ENCODE measurements at places on chromosomes 4 and X.

GRCh38 chrX:42825201-42825600 is 47.2 kb upstream of the PPP1R2C start:
- no peak for DNase-seq

- DNase-seq = no peak
Observed at GRCh38 chr4:39970671-39971640, 6.8 kb downstream of the PDS5A start.

GRCh38 chr4:5448221-5448620 is 260.1 kb downstream of the EVC2 start:
- no peak for DNase-seq

- DNase-seq = no peak
Observed at GRCh38 chrX:136810493-136810892, 29.8 kb upstream of the ARHGEF6 start.

DNA sequence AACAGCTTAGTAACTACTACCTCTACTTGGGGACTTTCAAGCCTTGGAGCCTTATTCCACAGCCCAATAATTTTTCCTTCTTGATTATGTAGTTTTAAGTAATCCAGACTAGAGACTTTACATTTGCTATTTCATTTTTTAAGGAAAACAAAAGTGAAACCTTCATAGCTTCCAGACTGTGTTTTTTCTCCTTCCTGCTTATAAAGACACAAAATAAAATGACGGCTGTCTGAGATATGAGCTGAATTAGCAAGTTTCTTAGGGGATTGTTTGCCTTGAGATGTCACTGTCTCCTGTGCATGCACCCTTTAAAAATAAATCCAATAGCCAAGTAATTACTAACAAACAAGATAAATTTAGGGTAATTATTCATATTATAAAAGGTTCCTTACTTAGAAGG is 78.8 kb upstream of the PACRGL start:
- no peak for DNase-seq

DNA sequence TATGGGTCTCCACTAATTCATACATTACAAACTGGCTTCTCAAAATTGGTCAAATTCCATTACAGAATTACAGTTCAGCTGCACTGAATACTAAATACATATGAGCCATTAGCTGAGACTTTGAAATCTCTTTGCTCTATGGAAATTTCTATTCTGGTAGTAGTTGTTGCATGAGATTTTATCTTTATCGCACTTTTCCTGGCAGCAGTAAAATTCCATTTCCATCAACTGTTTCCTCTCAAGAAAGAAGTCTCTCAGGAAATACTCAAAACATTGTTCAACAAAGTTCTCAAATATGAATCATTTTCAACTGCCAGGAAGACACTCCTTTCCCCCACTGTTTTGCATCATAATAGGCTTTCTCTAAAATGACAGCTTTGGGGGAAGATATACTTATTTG is 51.3 kb downstream of the ATP11C start:
- DNase-seq = no peak

- no peak for DNase-seq
Observed at GRCh38 chrX:13142891-13143290, 98.5 kb upstream of the FAM9C start.

- no peak for DNase-seq
Observed at GRCh38 chr4:87862236-87862635, 29.5 kb downstream of the MEPE start.

DNA sequence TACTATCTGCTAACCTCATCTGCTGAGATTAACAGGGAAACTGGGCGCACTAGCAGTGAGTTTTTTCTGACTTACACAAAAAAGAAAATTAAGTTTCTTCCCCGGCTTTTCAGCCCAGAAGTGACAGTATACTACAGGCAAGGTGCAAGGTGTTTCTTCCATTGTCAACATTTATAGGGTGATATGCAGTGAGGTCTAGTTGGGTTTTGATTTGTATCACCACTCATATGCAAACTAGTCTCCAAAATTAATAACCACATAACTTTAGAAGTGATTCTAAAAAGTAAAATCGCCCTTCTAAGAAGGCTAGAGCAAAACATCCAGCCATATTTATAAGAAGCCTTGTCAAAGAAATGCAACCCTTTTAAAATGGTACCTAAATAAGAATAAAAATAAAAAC is 640.1 kb downstream of the ARAP2 start:
- DNase-seq = no peak

DNA sequence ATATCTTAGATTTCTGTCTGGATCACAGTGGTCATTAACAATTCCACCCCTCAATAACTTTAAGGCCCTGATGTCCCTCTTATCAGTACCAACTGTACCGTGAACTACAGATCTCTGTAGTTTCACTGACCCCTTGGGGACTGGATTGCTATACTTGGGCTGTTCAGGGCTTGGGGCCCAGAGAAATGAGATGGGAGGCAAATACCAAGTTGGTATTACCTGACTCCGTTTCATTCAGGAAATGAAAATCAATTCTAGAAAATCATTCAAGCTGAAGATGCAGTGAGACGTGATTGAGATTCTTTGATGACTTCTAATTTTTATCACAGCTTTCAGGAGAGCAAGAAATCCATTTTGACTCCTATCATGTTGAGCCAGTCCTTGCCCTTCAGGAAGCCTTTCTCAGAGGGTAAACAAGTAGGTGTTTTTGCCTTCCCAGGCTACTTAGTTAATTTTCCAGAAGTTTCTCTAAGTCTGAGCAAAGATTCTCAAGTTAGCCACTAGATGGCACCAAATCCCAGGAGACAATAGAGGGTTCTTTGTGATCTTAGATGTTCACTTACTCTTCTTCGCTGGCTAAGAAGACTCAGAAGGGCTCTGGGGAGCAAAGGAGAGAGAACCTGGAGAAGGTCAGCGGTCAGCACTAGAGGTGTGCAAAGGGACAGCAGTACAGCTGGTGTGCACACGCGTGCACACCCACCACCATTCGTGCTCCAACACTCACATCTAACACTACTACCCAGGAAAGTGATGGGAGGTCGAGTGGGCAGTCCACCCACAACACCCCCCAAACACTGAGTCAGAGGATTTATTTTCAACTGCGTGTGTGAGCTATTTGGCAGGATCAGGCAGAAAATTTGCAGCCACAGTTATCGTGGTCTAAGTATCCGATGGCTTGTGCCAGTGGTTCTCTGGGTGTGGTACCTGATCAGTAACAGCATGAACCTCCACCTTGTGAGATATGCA is 7.4 kb downstream of the HNRNPH2 start:
- DNase-seq = no peak

DNA sequence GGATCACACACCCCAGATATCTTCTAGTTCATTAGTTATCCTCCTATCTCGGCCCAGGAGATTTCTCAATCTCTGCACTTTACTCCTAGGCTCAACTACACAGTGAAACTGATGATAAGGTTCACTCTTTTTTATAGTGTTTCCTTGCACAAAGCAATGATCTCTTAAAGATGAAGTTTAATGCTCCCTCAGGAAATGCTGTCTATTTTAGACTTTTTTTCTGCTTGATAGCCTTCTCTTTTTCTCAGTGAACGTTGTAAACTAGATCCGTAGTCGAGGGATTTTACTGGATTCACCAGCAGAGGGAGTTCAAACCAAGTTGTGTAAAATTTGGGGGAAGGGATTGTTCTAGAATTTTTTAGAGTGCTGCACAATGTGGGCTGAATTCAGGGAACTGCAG is 269.6 kb downstream of the GBA3 start:
- DNase-seq = no peak

DNA sequence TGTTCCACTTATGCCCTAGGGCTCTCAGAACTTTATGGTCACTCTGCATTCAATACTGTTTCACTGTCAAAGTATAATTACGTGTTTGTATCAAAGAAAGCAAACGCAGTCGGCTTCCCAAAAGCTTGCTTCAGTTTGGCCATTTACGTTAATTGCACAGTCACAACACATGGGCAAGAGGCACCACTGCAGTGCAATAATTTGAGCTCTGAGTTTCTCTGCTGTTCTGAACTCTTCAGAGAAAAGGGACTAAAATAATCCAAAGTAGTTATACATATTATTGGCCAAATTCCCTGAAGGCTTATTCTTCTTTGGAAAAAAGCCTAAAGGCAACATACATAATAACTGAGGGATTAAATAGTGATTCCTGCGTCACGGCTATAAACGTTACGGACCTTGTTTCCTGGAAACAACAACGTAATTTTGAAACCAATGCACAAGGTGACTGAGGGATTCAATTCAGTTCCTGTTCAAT is 51.3 kb downstream of the RNF150 start:
- DNase-seq = no peak

DNA sequence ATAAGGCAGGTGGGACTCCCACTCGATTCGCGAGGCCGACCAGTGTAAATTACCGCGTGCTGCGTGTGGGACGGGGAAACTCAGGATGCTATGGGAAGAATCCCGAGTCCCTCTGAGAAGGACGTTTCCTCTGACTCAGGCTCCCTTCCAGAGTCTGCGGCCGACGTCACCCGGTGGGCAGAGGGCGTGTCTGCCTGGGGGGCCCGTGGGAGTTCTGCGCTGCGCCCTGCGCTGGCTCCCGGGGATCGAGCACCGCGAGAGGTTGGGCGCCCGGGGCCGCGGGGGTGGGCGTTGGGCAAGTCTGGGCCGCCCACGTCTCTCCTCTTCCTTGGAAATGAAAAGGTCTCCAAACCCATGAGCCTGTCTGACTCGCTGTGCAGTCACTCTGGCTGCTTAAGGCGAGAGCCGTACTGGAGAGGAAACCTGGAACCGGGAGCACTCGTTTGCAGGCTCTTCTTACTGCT is 568 bp downstream of the NIPAL1 start:
- DNase-seq = no peak

- no peak for DNase-seq
Observed at GRCh38 chr4:17447675-17448298, 64.1 kb downstream of the QDPR start.

GRCh38 chrX:9374555-9374954 is 90.3 kb upstream of the TBL1X start:
- no peak for DNase-seq

DNA sequence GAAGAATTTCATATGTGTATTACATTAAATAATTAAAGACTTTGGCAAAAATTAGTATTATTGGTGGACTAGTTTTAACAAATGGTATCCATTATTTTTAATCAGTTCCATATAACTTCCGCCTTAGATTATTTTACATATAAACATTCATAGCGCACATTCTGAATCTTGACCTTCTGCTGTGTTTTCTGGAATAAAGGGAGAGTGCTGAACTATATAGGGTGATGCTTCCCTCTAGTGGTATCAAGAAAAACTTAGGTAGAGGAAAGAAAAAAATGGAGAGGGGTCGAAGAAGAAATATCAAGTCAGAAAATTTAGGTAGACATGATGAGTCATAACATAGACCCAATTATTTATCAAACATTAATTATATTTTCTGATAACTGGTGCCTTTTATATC is 155.6 kb upstream of the PACRGL start:
- no peak for DNase-seq

DNA sequence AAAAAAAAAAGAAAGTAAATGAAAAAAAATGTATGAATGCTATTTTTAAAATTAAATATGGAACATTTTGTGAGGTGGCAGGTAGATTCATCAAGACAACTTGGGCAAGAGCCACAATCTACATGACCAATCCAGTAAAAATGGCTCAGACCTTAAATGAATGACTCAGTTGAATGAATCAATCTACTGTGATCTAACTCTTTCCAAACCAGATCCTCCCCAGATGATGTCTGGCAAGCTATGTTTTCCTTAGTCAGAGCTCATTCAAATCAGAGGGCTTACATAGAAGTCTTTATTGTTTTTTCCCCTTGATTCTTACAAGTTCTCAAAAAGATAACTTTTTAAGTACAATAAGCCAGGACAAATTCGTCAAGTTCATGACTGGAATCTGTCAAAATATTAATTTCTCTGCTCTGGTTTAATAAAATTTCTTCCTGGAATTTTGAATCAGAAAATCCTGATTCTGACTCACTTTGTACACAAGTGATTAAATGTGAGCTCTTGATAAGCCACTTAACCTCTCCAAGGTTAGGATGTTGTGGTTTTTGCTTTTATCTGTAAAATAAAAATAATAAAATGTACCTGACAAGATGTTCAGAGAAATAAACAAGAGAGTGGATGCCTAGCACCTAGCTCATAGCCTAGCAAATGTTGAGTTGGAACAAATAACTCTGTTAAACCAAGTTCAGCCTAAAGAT is 105.6 kb upstream of the SMIM31 start:
- DNase-seq = no peak

DNA sequence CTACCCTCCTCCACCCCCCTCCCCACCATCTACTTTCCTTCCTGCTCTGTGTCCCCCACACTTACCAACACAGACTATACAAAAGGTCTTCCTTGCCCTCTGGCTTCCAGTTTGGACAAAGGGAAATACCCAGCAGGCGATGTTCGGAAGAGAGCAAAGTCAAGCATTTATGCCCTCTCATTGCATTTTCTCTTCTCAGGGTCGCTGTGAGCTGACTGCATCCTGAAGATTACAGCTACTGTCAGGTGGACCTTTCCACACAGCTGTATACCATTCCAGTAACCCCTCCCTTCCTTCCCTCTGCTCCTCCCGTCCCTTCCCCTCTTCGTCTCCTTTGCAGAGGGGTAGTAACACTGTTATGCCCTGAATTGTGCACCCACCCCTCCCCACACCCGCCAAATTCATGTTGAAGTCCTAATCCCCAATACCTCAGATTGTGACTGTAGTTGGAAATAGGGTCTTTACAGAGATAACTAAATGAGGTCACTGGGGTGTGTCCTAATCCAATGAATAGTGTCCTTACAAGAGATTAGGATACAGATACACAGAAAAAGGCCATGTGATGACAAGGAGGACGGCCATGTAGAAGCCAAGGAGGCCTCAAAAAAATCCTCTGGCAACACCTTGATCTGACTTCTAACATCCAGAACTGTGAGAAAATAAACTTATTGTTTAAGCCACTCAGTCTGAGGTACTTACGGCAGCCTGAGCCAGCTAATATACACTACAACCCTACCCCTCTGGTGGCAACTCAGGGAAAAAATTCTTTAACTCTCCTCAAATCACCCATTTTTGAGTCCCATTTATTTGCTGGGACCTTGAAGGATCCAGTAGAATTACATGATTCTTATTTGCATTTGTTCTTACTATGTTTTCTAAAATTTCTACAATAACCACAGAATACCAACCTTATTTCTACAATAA is 11.7 kb downstream of the MORF4L2 start:
- DNase-seq = no peak

DNA sequence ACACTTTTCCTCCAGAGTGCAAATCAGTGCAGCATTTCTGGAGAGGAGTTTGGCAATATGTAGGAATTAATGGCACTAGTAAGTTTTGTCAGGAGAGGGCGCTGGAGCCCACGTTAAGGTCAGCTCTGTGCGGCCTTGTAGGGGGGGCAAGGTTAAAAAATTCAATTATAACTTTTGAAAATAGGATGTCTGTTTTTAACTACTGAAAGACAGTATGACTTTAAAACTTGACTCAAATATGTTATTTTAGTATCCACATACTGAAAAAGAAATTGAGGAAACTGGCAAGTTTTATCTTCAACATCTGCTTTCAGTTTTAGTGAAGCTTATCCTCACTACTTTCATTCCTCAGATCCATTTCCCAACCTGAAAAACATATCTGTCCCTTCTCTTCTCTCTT is 30.9 kb upstream of the HSD17B13 start:
- no peak for DNase-seq

DNA sequence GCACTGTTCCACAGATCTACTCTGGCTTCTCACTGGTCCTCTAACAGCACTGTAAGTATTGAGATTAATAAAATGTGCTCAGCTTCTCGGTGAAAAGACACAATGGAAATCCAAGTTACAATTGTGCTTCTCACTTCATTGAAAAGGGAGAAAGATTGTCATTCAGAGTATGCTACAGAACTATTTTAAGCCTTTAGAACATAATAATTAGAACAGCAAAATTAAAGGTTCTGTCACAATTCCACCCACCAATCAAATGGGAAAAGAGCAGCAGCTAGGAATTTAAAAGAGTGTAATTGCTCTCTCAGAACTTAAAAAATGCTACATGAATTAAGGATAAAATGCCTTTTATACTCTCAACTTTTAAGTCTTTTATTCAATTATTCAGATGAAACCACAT is 329.4 kb downstream of the ANK2 start:
- no peak for DNase-seq

All from esophagus squamous epithelium (tissue), 5 donors.